ENCODE measurements at places on chromosomes 2 and 18. TPM values are rescaled to one million over a fixed set of nuclear protein-coding genes. Genes with fewer than 3 reads are reported as not detected.

- DNase-seq: no peak
- no peak overlapping the region for H3K27ac ChIP-seq
- H3K27me3 ChIP-seq: no peaks in the 10 kb centered on the region
- H3K4me3 ChIP-seq: no peak overlapping the region
- H3K4me1 ChIP-seq: no peaks in the 10 kb centered on the region
Observed at GRCh38 chr2:159462201-159462785, 154.1 kb downstream of the BAZ2B start.

DNA sequence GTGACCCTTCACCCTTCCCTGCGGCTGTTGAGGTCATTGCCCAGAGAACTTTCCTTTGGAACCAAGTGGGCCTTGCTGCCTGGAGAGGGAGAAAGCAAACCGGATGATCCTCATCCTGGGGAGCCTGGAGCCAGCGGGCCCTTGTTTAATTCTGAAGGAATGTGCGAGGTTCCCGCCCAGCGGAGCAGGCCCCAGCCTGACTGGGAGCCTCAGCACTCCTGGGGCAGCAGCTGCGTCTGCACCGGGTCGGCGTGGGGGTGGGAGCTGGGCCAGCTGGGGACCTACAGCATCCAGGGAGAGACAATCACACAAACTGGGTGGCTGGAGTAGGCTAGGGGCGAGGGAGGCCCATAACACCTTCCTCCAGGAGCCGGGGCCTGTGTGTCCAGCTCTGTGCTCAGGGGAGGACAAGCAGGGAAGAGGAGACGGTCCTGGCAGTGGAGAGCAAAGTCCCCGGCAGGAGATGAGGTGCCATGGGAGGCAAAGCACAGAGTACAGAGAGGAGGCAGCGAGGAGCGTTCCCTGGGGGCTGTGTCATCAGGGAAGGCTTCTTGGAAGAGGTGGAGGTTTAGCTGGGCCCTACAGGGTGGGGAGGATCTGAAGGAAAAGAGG is 61.9 kb upstream of the HAAO start:
- no peak overlapping the region for H3K4me3 ChIP-seq
- no peaks in the 10 kb centered on the region for H3K36me3 ChIP-seq
- DNase-seq: no peak

DNA sequence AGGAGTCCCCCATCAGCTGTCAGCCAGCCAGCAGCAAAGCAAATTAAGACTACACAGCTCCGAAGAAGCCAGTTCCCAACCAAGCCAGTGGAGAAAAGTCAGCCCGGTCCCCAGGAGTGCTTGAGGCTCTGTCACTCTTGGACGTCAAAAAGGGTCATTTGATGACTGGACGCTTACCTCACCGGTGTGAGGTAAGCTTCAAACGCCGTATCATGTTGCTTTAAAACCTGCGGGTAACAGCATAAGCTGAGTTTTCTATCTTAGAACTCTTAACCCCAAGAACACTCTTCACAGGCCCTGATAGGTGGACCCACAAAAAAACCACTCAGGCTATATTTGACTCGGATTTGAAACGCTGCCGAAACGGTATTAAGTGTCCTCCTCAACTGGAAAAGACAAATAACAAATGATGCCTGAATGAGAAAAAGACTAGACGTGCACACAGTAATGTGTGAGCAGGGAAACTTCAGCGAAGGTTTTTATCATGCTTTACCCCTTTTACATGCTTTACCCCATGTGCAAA is 682 bp upstream of the LNPK start:
- H3K27ac ChIP-seq: peak overlapping the region; percentile 97
- H3K4me1 ChIP-seq: peaks cover 28% of the 10 kb centered on the region
- DNase-seq: peak; percentile 24
- peaks cover 9% of the 10 kb centered on the region for H3K27me3 ChIP-seq

DNA sequence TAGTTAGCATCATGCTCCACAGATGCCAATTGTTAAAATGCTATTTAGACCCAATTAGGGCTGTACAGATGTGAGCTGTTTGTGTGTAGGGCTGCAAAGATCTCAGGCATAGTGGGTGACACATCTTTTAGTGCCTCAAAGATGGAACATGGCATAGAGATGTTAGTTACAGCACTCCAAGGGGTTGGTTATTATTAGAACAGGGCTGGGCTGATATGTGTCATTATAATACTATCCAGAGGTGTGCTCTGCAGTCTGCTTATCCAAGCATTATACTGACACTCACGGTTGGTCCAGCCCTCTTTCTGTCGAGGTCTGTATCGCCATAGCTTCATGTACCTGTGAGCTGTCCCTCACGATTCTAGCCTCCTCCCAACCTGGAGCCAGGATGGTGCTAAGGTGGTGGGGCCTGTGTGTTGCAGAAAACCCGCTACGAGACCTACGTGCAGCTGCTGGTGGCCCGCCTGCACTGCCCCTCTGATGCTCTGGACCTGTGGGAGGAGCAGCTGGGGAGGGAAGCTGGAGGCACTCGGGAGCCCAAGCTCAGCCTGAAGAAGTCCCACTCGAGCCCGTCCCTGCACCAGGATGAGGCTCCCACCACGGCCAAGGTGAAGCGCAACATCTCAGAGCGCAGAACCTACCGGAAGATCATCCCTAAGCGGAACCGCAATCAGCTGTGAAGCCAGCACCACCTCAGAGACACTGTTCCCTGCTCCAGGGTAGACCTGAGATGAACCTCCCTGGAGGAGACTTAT is 27.1 kb downstream of the PSD4 start:
- no peaks in the 10 kb centered on the region for H3K4me1 ChIP-seq
- H3K36me3 ChIP-seq: peaks cover 6% of the 10 kb centered on the region
- H3K27ac ChIP-seq: no peak overlapping the region
- no peak overlapping the region for H3K4me3 ChIP-seq

GRCh38 chr18:32937066-32937465 is 164.2 kb upstream of the KLHL14 start:
- no peaks in the 10 kb centered on the region for H3K27me3 ChIP-seq
- no peaks in the 10 kb centered on the region for H3K36me3 ChIP-seq
- peaks cover 6% of the 10 kb centered on the region for H3K4me1 ChIP-seq
- H3K4me3 ChIP-seq: no peak overlapping the region

Gene CSRNP3
- total RNA-seq: 23.0 TPM

Gene TCF23
- not detected for total RNA-seq

Gene GULP1
- total RNA-seq: 17.7 TPM

Gene MC5R
- total RNA-seq: not detected

GRCh38 chr2:237154884-237155851 is 69.5 kb downstream of the COPS8 start:
- no peaks in the 10 kb centered on the region for H3K4me1 ChIP-seq
- no peaks in the 10 kb centered on the region for H3K36me3 ChIP-seq
- H3K27ac ChIP-seq: no peak overlapping the region
- H3K27me3 ChIP-seq: no peaks in the 10 kb centered on the region
- DNase-seq: no peak

Gene C1QL2
- not detected for total RNA-seq

GRCh38 chr2:113273027-113273551 is 5.6 kb downstream of the PAX8 start:
- no peak overlapping the region for H3K27ac ChIP-seq
- peaks cover 2% of the 10 kb centered on the region for H3K4me1 ChIP-seq
- peaks cover 12% of the 10 kb centered on the region for H3K27me3 ChIP-seq
- DNase-seq: peak; percentile 38
- H3K36me3 ChIP-seq: no peaks in the 10 kb centered on the region
- H3K4me3 ChIP-seq: no peak overlapping the region

DNA sequence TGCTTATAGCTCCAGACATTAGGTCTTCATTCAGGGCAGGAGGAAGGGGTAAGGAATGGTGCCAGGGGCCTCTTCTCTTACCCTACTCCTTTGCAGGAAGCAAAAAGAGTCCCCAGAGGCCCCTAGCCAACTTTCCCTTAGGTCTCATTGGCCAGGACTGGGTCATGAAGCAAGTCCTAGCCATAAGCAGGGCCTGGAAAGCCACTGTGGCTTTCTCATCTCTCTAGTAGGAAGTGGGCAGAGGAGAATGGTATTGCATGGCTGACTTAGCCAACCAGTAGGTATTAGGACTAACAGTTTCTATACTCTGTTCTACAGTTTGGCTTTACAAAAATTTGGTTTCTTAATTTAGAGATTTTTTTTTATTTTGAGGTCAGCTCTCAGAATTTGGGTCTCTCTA is 4.8 kb downstream of the FAM228A start:
- peaks cover 5% of the 10 kb centered on the region for H3K27me3 ChIP-seq
- no peak overlapping the region for H3K4me3 ChIP-seq
- DNase-seq: no peak
- H3K36me3 ChIP-seq: no peaks in the 10 kb centered on the region
- H3K27ac ChIP-seq: no peak overlapping the region
- peaks cover 2% of the 10 kb centered on the region for H3K4me1 ChIP-seq

Gene KDSR
- 31.1 TPM for total RNA-seq

DNA sequence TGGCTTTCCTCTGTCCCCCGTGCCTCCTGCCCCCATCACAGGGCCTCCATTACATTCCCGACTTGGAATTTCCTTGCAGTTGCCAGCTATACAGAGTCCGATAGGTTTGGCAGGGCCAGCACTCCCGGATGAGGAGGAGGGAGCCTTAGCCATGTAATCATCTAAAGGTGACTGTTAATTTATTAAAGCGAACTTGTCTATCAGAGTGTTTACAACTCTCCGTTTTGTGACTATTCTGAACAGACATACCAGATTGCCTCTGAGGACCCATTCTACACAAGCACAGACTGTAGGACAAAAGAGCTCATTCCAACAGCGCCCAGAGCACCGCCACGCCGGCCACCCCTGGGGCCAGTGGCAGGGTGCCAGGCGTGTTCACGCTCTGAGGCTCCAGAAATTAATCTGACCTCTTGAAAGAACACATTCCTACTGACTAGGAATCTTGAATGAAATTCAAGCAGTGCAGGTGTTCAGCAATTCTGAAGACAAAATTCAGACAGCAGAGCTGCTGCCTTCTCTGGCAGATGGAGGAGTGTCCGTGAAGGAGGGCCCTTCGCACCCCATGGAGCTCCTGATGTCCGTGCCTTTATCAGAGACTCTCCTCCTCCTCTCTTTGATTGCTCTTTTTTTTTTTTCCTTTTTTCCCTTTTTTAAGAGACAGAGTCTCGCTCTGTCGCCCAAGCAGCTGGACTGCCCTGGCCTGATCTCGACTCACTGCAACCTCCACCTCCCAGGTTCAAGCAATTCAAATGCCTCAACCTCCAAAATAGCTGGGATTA is 58.1 kb upstream of the RALBP1 start:
- no peak overlapping the region for H3K4me3 ChIP-seq
- peaks cover 5% of the 10 kb centered on the region for H3K4me1 ChIP-seq
- H3K36me3 ChIP-seq: no peaks in the 10 kb centered on the region
- H3K27ac ChIP-seq: no peak overlapping the region
- no peak for DNase-seq

- peaks cover 5% of the 10 kb centered on the region for H3K36me3 ChIP-seq
- no peak for DNase-seq
- peak overlapping the region; percentile 26 for H3K27ac ChIP-seq
- H3K4me1 ChIP-seq: peaks cover 14% of the 10 kb centered on the region
Observed at GRCh38 chr2:2229626-2230432, 101.2 kb downstream of the MYT1L start.

DNA sequence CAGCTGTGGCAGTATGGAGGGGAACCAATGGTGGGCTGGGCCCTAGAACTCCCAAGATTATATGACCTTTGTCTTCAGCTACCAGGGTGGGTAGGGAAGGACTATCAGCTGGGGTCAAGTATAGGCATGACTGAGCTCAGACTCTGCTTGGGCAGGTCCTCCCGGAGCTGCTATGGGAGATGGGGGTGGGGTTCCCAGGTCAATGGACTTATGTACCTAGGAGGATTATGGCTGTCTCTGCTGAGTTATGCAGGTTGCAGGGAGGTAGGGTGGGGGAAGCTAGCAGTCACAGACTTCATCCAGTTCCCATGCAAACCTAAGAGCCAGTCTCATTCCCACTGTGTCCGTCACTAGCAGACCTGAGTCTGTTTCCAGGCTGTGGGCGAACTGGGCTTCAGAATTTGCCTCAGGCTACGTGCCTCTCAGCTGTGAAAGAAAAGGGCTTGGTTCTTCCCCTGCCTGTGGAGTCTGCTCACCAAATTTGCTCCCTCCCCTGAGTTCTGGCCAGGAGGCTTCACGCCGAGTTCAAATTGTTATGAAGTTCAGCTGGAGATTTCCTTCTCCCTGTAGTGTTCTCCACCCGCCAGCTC is 985.8 kb upstream of the NRXN1 start:
- DNase-seq: no peak
- no peaks in the 10 kb centered on the region for H3K4me1 ChIP-seq
- no peaks in the 10 kb centered on the region for H3K27me3 ChIP-seq
- H3K4me3 ChIP-seq: no peak overlapping the region
- H3K36me3 ChIP-seq: no peaks in the 10 kb centered on the region

Gene SAG
- total RNA-seq: not detected

Gene OSR1
- 0.42 TPM for total RNA-seq

Gene RNF103
- total RNA-seq: 25.2 TPM

- H3K36me3 ChIP-seq: peaks cover 68% of the 10 kb centered on the region
- no peak overlapping the region for H3K27ac ChIP-seq
- no peak overlapping the region for H3K4me3 ChIP-seq
Observed at GRCh38 chr2:37205689-37206341, 9.5 kb downstream of the CEBPZOS start.

- H3K4me3 ChIP-seq: no peak overlapping the region
- H3K4me1 ChIP-seq: peaks cover 4% of the 10 kb centered on the region
- no peak overlapping the region for H3K27ac ChIP-seq
Observed at GRCh38 chr2:102841107-102841840, 79.4 kb downstream of the TMEM182 start.

GRCh38 chr2:319059-319600 is 31.2 kb upstream of the ALKAL2 start:
- H3K4me3 ChIP-seq: no peak overlapping the region
- H3K4me1 ChIP-seq: peaks cover 19% of the 10 kb centered on the region
- peak overlapping the region; percentile 59 for H3K27ac ChIP-seq
- DNase-seq: no peak
- peaks cover 15% of the 10 kb centered on the region for H3K36me3 ChIP-seq
- H3K27me3 ChIP-seq: peaks cover 6% of the 10 kb centered on the region

GRCh38 chr18:21369146-21369545 is 127.1 kb downstream of the GREB1L start:
- no peak for DNase-seq
- no peak overlapping the region for H3K27ac ChIP-seq
- peaks cover 21% of the 10 kb centered on the region for H3K4me1 ChIP-seq
- peak overlapping the region; percentile 17 for H3K4me3 ChIP-seq
- no peaks in the 10 kb centered on the region for H3K36me3 ChIP-seq

- H3K27ac ChIP-seq: peak overlapping the region; percentile 28
- H3K4me1 ChIP-seq: peaks cover 3% of the 10 kb centered on the region
- H3K27me3 ChIP-seq: no peaks in the 10 kb centered on the region
Observed at GRCh38 chr18:21593540-21594257, 6.8 kb downstream of the ESCO1 start.

- no peak overlapping the region for H3K4me3 ChIP-seq
- peaks cover 16% of the 10 kb centered on the region for H3K4me1 ChIP-seq
- H3K27me3 ChIP-seq: peaks cover 2% of the 10 kb centered on the region
- DNase-seq: no peak
- no peak overlapping the region for H3K27ac ChIP-seq
Observed at GRCh38 chr2:50957896-50958295, 74.0 kb downstream of the NRXN1 start.

DNA sequence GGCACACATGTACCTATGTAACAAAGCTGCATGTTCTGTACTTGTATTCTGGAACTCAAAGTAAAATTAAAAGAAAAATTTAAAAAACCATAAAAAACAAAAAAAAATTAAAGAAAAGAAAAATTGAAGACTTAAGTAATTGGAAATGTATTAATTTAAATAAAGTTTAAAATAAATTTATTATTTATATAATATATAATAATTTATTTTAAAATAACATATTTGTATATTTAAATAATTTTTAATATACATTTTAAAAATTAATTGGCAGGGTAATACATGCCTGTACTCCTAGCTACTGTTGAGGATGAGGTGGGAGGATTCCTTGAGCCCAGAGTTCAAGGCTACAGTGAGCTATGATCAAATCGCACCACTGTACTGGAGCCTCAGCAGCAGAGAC is 1830.6 kb upstream of the CELF4 start:
- no peak for DNase-seq
- H3K4me3 ChIP-seq: no peak overlapping the region
- no peaks in the 10 kb centered on the region for H3K27me3 ChIP-seq
- no peaks in the 10 kb centered on the region for H3K4me1 ChIP-seq

Gene IGFBP5
- 0.51 TPM for total RNA-seq
